ENCODE measurements at places on chromosomes 11 and 22.

DNA sequence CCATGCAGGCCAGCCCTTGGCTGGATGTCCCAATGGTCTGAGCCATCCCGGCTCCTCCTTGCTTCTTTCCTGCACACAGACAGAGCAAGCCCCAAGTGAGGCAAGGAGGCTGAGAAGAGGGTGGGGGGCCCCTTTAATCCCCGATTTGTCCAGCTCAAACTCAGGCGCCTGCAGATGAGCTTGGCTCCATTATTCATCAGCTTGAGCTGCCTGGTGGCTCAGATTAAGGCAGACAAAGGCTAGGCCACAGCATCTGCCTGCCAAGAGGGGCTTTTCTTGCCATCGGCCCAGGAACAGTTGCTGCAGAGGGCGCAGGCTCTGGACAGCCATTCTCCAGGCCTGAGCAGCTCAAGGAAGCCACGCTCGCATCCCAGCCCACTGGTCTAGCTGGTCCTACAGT lies 35.4 kb downstream of the LMO1 start:
- DNase-seq = no peak

- no peak for DNase-seq
Observed at GRCh38 chr11:111299101-111300026, 1.0 kb downstream of the POU2AF3 start.

DNA sequence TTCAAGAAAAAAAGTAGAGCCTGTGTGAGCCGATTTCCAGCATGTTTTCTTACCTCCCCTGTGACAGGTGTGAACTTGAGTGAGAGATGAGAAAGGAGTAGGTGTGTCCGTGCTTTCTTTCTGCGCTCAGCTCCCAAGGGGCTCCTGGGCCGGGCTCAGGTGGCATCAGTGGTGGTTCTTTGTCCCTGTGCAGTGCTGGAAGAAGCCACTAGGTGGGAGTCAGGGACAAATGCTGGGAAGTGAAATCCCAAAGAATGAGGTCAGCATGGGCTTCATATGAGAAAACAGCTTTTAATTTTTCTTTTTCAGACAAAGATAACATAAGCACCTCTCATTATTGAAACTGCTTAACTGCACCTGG lies 57.8 kb downstream of the PPFIBP2 start:
- DNase-seq = peak; percentile 11

DNA sequence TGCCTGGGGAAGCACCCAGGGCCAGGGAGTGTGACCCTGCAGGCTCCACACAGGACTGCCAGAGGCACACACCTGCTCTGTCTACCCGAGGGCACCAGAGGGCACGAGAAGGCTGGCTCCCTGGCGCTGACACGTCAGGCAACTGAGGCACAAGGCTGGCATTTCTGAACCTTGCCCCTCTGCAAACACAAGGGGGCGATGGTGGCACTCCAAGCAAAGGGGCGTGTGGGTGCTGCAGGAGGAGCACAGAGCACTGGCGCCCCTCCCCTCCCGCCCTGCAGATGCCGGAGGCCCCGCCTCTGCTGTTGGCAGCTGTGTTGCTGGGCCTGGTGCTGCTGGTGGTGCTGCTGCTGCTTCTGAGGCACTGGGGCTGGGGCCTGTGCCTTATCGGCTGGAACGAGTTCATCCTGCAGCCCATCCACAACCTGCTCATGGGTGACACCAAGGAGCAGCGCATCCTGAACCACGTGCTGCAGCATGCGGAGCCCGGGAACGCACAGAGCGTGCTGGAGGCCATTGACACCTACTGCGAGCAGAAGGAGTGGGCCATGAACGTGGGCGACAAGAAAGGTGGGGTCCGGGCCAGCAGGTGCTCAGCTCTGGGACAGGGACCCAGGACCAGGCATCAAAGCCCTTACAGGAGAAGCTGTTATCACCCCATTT lies 20.8 kb upstream of the TXNRD2 start:
- DNase-seq = peak; percentile 67

DNA sequence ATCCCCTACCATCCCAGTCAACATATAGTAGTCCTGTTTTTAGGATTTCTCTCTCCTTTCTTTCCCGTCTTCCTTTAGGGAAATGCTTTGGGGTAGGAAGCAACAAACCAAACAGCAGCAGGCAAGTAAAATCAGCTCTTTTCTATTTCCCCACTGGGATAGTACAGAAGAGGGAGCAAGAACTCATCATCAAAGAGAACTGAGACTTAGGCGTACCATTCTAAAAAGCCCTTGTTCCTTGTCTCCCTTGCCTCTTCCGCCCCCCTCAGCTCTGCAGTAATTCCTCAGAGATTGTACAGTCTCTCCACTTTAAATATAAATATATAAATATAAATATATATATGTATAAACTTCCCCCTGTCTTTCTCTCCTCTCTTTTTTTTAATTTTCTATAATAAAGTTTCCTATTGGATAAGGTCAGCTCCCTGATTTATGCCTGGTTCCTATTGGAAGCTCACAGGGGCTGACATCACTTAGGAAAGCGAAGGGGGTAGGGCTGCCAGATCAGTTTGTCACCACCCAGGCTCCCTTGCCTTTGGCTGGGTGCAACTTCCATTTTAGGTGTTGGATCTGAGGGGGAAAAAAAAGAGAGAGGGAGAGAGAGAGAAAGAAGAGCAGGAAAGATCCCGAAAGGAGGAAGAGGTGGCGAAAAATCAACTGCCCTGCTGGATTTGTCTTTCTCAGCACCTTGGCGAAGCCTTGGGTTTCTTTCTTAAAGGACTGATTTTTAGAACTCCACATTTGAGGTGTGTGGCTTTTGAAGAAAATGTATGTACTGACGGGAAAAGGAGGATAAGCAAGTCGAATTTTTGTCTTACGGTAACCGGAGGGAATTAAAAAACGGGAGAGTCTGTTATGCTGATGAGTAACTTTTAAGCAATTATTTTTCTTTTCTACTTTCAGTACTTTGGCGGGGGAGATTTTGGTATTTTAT lies at the start of gene CTNND1:
TSS of gene CTNND1 (plus strand) at position 502 of the 934 bp plus-strand sequence. CDS start 29,677 bp downstream, outside the sequence.
- peak; percentile 88 for DNase-seq

DNA sequence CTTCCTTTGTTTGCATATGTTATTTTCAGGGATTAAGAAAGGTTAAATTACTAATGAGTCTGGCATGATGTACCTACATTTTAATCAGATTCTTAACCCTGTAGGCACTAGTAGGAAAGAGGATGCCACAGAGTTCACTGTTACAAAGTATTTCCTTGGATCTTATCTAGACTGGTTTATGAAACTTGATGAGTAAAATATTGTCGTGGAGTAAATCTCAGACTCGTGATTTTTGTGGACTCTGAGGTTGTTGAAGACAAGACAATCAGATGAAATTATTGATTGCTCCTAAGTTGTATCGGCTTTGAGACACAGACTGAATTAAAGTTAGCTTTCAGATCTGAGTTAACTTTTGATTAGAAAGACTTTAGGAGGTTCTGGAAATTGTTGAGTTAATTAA lies 6.0 kb downstream of the KMT2A start:
- DNase-seq = no peak

DNA sequence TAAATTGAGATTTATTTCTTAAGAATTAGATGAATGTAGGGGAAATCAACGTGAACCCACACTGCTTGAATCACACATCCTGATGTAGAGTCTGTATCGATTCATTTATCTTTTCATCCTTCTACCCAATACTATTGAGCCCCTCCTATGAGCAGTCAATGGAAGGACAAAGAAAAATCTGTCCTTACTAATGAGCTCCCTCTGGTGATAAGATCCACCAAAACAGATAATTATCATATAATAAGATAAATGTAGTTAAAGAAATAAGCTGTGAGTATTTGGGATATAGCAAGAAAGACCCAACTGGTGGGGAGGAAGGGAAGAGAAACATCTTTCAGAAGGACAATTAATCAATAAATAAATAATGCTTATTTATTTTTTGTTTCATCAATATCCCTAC lies 385.1 kb upstream of the CCDC90B start:
- DNase-seq = peak; percentile 31

DNA sequence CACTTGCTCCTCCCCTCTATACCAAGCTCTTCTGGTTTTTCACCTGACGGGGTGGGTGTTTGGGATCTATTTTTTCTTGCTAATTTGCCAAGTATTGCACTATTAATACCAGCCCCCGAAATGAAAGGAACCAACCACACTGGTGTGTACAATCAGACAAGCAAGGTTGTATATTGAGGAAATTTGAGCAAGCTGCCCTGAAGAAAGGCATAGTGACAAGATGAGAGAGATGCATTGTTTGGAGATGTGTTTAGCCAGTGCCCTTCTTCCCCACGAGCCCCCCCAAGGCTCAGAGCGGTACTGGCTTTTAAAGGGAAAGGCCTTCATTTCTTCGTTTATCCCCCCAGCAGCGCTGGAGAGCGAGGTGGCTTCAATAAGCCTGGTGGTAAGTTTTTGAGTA lies 15.2 kb upstream of the GAS2L1 start:
- DNase-seq = no peak

DNA sequence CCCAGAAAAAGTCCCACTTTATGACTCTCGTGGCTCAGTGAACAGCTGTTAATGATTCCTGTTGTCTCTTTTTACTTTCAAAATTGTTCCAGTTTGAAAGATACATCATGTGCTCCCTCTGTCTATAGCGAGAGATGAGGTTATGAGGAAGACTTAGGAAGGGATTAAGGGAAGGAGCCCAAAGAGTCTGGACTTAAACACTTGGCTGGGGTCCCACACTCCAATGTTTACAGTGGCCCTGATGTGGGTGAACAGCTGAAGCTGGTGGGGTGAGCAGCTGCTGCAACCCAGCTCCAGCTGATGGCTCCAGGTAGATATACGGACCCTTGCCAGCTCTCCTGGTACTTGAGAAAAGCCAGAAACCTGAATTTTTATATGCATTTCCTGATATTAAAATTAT lies 84.5 kb upstream of the PLET1 start:
- DNase-seq = no peak

DNA sequence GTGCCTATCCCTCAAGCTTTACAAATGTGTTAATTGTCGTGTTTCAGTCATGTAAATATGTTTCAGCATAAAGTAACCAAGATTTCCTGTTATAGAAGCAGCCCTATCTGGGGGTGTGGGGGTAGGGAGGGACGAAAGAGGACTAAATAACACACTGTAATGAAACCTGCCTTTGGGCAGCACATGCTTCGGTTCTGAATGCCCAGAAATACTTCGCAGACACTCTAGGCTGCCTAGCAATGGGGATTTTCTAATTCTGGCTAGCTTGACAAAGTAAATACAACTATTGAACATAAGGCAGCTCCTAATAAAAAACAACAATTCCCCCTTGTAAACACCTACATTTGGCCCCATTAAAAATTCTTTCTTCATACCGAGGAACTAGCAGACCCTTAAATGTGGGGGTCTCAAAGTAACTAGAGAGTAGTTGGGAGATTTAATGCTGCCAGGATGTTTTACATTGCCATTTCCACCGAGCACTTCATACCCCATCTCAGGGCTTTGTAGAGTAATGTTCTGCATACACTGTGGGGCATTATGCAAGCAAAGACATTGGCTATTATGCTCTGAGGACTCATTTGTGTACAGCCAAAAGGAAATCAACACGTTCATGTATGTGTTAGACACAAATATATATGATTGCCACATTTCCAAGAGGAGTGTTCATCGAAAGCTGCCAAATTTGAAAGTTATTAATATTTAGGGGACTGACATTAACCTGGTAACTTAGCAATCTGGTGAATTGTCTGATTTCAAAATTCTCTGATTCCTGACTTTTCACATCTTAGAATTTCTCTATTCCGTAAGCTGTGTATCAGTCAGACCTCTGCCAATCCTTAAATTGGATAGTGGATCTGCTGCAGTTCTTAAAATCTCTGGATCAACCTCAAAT lies 42.1 kb downstream of the PAX6 start:
- no peak for DNase-seq

- DNase-seq = no peak
Observed at GRCh38 chr11:43922744-43923405, 19.6 kb upstream of the C11orf96 start.

- no peak for DNase-seq
Observed at GRCh38 chr11:66327171-66328030, 8.8 kb downstream of the RIN1 start.

DNA sequence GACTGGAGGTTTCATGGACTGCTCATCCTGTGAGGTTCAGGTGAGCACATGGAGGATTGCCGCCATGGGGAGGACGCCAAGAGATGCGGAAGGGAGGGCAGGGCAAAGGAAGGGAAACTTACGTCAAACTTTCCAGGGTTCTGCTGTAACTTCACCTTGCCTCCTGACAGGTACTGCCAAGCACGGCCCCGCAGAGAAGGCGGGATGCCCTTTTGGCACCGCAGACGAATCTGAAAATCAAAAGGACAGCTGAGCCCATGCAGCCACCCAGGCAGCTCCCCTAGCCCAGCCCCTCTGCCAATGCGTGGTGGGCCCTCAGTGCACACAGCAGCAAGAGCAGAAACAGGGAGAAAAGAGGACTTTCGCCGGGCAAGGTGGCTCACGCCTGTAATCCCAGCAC lies 10.0 kb upstream of the CASTOR1 start:
- no peak for DNase-seq

DNA sequence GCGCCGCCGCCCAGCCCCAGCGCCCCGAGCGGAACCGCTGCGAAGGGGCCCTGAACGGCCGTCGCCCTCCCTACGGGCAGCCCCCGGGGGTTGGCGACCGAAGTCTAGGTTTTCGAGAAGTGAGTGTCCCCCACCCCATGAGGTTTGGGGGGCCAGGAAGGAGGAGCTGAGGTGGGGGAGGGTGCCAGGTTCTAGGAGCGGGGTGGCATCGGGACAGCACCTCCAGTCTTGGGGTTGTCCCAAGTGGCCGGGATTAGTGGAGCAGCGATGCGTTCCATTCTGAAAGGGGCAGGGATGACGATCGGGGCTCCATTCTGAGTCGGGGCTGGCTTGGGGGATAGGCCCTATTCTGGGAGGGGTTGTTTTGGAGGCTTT lies 408 bp downstream of the PPP2R5B start:
- no peak for DNase-seq

DNA sequence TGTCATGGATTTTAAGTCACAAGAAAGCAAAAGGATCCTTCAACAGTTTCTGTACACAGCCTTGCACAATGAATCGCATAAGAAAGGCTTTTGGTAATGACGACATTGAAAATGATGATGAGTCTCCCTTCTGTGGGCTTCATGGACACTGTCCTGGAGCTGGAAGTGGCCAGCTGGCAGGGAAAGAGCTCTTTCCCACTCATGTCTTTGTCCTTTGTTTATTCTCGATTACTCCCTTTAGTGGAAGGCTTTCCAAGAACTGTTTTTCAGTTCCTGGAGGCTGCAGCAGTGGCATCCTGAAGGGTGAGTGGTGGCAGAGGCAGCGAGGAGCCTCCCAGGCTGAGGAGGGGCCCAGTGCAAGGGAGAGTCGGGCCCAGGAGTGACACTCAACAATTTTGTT lies 505.2 kb downstream of the NTM start:
- DNase-seq = no peak

GRCh38 chr22:28108851-28109250 lies 189.8 kb upstream of the PITPNB start:
- no peak for DNase-seq

GRCh38 chr22:36223504-36223903 lies 15.8 kb downstream of the APOL2 start:
- DNase-seq = no peak

- DNase-seq = no peak
Observed at GRCh38 chr22:43995057-43995685, 28.9 kb upstream of the PARVB start.

GRCh38 chr11:32006799-32007388 lies 84.0 kb upstream of the RCN1 start:
- peak; percentile 84 for DNase-seq

- no peak for DNase-seq
Observed at GRCh38 chr11:124207102-124207792, 24.1 kb downstream of the OR10D3 start.

Data from NCI-H1694 (cell line).